ENCODE measurements at places on chromosomes 16 and 17. TPM values are rescaled to one million over a fixed set of nuclear protein-coding genes. Genes with fewer than 3 reads are reported as not detected.

Gene P2RX5
- 31.8 TPM for polyA plus RNA-seq

Gene DRC3
- polyA plus RNA-seq = 8.3 TPM

DNA sequence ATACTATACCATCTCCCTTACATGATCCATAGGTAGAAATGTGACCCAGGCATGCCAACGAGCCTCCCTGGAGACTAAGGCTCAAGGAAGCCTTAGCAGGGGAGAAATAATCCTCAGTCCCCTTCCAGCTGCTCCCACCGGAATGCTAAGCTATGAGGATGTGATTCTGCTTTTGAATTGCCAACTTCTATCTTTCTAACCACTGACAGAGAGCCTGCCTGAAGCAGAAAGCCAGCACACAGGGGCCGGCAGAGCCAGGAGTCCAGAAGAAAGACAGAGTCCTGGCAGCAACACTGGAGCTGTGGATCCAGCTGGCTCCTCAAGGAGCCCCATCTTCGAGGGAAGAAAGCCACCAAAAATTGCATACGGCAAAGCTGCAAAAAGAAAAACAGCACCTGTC is 579.6 kb upstream of the CDH5 start:
- peak; percentile 69 for DNase-seq

GRCh38 chr17:31295489-31295871 is 1.6 kb downstream of the OMG start:
- no peak for DNase-seq

- DNase-seq = no peak
Observed at GRCh38 chr17:73058022-73058421, 34.5 kb downstream of the SLC39A11 start.

GRCh38 chr17:43010667-43011308 is 4.2 kb downstream of the IFI35 start:
- DNase-seq = no peak

DNA sequence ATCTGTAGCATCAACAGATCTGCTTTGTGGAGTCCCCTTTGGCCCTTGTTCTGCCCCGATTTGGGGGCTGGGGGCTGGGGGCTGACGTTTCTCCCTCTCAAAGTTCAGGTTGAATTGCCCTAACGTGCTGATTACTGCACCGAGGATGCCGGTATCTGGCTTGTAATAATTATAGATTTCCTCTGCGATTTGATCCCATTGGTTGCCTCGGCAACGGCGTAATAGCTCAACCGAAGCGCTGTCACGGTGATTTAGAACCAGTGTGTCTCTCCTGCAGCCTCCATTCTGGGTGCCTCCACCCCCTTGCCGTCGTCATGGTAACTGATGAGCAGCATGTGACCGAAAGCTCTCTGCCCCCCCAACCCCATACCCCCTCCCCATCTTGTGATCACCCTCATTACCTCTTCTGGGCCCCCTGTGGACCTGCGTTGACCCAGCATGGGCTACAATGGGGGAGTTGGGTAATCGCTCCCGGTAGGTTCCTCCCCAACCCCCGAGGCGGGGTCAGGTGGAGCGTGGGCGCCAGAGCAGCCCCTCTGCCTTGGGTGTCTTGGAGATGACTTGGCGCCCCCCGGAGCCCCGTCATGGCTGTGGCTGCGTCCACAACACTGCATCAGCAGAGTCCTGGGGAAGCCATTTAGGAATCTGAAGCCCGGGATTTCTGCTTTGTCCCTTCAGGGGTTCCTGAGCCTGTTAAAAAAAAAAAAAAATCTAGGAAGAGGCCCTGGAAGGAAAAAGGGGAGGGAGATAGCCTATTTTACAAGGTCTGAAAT is 38.4 kb downstream of the ABAT start:
- DNase-seq = peak; percentile 34

Data from hindlimb muscle (tissue), 1 donor.